COLO829 (cell line): ENCODE measurements at places on chromosomes 6 and 20.

GRCh38 chr6:46756469-46757213 is 9.9 kb downstream of the ANKRD66 start:
- DNase-seq: no peak

DNA sequence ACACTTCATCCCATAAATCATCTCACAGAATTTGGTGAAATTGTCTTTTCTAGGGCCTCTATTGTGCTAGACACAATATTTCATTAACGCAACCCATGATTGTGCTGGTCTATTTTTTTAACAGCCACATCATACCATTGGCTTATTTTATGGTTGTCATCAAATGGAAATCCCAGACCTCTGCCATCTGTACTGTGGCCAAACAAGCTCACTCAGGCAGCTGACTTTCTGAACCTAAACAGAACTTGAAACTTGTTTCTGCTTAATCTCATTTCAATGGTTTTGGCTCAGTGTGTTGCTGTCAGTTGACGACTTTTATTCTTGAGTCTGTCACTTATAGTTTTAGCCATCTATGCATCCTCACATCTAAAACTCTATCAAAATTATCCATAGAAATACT is 111.8 kb downstream of the HAO1 start:
- no peak for DNase-seq

DNA sequence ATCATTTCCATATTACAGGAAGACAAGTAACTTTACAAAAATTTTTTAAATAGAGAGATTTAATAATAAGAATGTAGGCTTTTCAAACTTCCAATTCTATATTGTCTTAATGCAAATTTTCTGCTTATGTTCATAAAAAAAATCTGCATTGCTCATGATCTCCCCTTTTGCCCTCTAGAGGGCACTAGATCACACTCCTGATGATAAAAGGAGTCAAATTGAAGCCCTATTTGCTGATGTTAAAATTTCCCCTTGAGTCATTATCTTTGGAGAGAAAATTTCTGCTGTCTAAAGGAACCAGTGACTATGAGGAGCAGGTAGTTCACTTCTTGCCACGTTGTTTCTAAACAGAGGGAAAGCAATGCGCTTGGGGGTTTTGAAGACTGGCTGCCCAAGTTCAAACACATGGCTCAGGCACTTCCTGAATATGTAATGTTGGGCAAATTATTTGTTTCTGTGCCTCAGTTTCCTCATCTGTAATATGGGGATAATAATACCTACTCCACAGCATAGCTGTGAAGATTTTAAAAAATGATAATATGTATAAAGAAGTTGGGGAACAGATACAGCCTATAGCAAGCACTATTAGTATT is 874.2 kb downstream of the TFAP2A start:
- DNase-seq: peak; percentile 69

DNA sequence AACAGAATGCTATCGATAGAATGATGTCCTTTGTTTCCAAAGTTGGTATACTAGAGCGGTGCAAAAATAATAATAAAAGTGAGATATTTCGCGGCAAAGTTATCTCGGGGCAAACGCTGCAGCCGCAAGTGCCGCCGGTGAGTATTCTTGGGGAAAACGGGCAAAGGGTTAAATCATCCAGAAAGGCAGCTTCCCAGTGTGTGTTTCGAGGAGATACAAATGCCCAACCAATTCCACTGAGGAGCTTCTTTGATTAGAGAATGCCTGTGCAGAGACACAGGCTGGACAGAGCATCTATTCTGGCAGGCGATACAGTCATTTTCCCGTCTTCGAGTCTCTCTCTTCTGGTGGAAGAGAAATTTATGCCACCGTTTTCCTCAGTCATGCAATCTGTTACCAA is 58.0 kb upstream of the MPC1 start:
- no peak for DNase-seq

GRCh38 chr6:50451826-50452400 is 261.4 kb upstream of the TFAP2D start:
- DNase-seq: no peak
